Activated effector memory CD4-positive, alpha-beta T cell treated with Interleukin-2 at 50 U/mL for 16 hours (primary cell): ENCODE measurements at places on chromosomes 5 and 9.

- no peak for DNase-seq
These were observed 768 bp upstream of the CER1 start for GRCh38 chr9:14723301-14723700.

DNA sequence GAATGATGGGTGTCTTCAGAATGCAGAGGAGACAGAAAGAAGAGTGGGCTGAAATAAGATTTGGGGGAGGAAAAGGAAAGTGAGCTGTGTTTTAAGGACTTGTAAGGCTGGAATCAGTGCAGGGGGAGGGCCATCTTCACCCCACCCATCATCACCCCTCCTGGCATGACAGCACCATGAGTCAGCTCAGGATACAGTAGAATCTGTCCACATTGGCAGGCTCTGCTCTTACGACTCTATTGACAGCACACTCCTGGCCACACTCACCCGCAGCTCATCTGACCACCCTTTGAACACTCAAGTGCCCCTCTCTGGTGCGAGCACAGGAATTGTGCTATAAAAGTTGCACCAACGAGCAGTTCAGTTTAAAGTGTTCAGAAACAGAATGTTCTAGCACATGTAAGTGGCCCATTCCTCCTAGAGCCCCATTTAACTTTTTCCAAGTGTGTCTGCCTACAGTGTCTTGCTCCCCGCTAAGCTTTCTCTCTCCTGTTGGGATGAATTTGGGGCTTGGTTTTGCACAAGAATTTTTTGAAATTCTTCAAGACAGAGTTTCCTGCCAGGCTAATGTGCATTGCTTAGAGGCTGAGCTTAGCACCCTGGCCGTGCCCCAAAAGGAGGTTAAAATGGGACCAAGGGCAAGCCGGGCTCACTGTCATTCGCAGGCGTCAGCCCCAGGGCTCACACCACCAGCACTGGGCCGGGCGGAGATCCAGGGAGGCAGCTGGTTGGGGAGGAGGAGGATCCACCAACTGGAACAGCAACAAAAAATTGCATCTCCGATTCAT lies 12.0 kb downstream of the ADRA1B start:
- no peak for DNase-seq

DNA sequence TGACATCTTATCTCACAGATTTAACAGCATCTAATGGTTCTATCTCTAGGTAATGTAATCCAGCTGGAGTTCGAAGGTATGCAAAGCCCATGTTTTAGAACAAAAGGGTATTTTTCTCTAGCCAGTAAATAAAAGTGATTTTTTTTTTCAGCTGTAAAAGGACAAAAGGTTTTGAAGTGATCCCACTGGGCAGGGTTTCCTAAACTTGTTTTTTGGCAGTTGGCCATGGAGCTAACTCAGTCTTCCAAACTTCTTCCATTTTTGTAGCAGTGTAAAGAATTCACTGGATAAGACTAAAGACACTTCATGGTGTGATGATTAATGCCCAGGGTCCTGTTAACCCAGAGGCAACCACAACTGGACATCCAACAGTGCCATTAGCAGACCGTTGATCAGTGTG lies 63.8 kb downstream of the TMEM252 start:
- no peak for DNase-seq

DNA sequence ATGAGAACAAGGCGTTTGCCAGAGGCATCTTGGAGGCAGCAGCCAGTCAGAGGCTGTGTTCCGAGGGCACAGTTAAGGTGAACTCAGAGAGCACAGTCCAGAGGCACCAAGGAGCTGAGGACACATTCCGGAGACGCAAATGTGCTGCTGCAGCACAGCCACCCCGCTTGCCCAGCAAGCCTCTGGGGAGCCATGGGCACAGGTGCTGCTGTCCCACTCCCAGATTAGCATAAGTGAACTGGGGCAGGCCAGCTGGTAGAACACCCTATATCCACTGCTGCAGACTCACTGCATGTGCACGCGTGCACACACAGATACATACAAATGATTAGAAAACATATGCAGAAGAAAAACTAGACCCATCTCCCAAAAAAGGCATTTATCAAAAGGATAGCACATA lies 164.5 kb downstream of the EBF1 start:
- DNase-seq, result no peak

DNA sequence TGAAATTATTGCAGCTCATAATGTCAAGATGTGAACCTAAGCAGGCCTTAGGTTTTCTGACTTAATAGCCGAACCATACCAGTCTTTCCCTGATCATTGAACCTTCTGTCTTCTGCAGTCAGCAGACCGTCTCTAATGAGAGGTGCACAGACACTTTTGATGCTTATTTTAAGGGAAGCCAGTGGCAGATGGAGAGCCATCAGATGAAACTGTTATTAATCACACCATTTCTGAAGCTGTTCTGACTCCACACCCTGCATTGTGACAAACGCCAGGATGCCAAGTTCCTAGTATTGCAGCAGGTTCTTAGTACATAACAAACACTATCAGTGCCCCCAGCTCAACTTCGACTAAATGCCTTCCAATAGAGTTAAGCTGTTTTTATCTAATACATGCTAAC lies 43.0 kb downstream of the PIK3R1 start:
- DNase-seq, result no peak

- no peak for DNase-seq
These were observed 41.4 kb downstream of the CDC42SE2 start for GRCh38 chr5:131305138-131305689.

GRCh38 chr5:167147879-167148278 lies 1143.6 kb upstream of the WWC1 start:
- no peak for DNase-seq

DNA sequence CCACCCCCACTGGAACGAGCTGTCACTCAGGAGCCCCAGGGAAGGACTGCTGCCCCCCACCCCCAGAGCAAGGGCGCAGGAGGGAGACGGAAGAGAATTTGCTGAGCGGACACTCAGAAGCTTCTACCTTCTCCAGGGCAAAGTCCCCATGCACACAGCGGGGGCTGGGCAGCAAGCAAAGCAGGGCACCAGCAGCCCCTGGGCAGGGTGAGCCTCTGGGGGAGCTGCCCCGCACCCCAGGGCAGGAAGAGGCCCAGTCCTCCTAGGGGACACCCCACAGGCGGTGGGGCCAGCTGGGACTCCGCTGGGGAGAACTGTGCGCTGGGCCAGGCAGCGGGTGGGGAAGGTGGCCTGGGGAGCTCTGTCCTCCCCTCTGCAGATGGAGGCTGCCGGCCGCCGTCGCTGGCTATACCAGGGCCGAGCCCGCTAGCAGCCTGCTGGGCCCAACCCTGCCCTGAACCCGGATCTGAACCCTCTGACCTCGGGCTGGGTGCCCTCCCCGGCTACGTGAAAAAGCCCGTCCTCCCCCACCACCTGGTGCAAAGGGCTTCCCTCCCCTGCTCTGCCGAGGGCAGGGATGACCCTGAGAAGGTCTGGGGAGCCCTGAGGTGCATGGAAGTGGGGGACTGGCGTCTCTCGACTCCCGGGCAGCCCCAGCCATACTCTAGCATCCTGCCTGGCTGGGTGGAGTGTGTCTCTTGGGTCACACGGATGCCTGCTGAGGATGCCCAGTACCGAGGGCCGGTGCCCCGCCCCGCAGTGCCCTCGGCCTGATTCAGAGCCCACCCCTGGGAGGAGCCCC lies 597 bp upstream of the SLC34A3 start:
- DNase-seq, result no peak

GRCh38 chr5:16693879-16694278 lies 77.1 kb upstream of the RETREG1 start:
- DNase-seq, result no peak

GRCh38 chr9:90906316-90907055 lies 104.9 kb downstream of the SYK start:
- DNase-seq, result no peak

DNA sequence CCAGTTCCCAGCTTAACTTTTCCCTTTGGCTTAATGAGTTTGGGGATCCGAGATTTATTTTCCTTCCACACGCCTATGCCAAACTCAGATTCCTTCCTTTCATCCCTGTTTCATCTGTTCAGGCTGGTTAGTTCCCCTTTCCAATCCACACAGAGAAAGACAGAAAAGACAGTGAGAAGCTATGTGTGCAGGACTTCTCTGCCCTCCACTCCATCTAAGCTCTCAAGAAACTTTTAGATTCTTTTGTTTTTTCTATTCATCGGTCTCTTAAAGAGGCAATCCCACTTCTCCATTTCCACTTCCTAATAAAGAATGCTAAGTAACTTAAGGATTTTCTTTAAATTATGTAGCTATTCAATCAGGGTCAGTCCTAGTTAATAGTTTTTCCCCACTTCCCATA lies 11.2 kb downstream of the ITGA1 start:
- no peak for DNase-seq

GRCh38 chr5:170752257-170753215 lies 31.0 kb upstream of the GABRP start:
- DNase-seq, result no peak

DNA sequence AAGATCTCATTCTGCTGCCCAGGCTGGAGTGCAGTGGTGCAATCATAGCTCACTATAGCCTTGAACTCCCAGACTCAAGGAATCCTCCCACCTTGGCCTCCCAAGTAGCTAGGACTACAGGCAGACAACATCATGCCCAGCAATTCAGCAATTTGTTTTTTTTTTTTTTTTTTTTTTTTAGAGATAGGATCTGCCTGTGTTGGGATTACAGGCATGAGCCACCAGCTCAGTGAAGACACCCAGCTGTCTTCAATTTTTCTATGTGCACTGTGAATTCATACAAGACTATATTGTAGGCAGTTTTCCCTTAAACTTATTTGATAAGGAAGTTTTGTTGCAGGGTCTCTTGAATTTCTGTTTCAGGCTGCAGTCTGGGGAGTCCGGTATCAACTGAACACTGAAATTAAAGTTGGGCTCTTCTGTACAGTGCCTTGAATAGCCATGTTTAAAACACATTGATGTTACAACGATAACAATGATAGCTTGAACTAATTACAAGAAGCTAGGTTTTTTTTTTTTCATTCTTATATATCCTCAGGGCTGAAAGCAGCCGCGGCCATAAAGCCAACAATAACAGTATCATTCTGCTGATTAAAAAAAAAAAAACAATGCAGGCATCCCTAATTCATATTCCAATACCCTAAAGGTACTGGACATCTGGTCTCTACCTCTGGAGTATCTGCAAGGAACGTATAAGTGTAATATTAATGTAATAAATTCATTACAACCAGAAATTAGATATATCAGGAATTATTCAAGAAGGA lies 63.5 kb downstream of the MPDZ start:
- DNase-seq, result no peak

- no peak for DNase-seq
These were observed 43.6 kb downstream of the JADE2 start for GRCh38 chr5:134568761-134569695.

- no peak for DNase-seq
These were observed 2.1 kb downstream of the POLK start for GRCh38 chr5:75513841-75514240.

DNA sequence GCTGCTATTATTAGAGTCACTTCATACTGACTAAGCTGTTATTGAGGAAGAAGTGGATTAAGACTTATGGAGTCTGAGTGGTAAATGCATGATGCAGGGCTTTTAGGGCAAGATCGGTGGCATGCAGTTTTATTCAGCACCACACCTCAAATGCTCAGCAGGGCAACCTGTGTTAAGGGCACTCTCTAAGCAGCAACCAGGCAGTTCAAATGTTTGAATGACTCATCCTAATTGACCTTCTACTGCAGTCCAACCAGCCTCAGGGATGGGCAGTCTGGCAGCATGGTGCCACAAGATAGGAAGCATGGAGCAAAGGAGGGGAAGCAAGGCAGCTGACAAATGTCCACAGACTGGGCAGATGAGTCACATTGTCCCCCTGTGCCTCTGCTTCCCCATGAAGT lies 80.2 kb upstream of the MIER3 start:
- no peak for DNase-seq

- no peak for DNase-seq
These were observed 1016.8 kb upstream of the DMAC1 start for GRCh38 chr9:8816361-8816760.

GRCh38 chr5:179623906-179624741 lies 653 bp upstream of the HNRNPH1 start:
- DNase-seq, result peak; percentile 34

- DNase-seq, result no peak
These were observed 148.7 kb downstream of the ADAMTS12 start for GRCh38 chr5:33743099-33743498.

DNA sequence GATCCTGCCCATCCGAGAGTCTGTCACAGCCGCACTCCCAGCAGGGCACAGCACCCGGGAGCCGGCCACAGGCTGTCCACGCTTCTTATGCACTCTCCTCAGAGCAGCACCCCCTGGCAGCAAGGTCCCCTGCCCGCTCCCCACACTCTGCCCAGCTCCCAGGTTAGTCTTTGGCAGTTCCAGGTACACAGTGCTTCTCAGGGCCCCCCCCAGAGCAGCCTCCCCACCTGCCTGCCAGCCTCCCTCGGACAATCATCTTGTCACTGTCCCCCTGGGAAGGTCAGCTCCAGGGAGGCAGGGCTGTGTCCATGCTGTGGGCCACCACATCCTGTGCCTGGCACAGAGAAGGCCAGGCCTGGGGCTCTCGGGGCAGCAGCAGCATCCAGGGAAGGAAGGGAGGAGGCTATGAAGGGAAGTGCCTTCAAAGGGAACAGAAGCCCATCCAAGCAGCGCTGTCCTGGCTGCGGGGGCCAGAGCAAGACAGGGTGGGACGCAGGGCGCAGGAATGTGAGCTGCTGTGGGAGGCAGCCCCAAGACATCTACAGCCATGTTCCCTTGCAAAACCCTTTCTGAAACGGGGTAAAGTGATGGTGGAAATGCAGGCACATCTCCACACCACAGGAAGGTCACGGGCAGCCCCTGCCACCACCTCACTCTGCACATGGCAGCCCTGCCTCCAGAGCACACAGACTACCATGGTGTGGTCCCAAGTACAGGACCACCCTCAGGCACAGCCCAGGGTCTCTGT lies 68.6 kb upstream of the ADAMTS2 start:
- DNase-seq, result no peak
